ENCODE measurements at places on chromosomes 2 and 18.
A peak's percentile ranks its signal among the peaks of the same experiment; 100 is the strongest.

DNA sequence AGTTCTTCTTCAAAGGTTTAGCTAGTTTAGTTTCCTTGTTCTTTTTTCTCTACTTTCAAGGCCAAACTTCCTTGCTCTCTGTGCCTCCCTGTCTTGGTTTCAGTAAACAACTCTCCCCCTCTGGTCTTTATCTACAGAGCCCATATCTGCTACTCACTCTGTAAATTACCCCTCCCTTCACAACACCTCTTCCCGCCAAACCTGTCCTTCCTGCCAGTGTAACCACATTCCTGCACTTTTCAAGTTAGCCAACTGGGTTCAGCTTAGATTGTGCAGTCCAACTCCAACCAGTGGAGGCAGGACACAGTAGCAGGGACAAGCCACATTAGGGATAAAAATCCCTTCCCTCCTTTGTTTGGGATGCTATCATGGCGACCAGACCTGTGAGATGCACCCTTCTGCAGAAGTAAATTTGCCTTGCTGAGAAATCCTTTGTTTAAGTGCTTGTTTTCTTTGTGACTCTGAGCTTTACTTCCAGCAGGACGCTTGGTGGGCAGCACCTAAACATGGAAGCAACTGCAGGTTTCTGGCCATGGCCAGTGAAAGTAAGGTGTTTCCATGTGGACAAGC is 706.0 kb downstream of the KCNJ3 start:
- DNase-seq, result no peak

- peak; percentile 28 for DNase-seq
Observed at GRCh38 chr2:7094231-7094741, 177.1 kb downstream of the RNF144A start.

DNA sequence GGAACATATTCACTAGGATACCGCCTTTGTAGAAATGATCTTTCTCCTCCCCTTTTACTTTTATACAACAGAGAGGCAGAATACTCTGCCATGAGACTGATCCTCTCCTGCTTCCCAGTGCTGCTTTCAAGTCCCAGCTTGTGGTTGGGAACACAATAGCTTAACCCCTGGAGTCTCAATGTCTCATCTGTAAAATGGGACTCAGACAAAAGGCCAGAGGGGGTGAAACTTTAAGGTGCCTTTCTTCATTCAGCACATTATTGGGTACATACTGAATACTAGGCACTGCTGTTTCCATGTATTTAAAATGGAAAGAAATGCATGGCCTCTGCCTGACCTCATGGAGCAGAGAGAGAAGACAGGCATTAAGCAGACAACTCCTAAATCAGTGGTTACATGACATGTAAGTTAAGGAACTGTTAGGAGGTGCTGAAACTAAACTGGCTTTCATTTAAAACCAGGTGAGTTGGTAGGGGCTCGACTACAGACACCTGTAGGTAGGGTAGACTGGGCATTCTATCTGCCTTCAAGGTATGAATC is 53.8 kb downstream of the MAP4K4 start:
- DNase-seq, result no peak

DNA sequence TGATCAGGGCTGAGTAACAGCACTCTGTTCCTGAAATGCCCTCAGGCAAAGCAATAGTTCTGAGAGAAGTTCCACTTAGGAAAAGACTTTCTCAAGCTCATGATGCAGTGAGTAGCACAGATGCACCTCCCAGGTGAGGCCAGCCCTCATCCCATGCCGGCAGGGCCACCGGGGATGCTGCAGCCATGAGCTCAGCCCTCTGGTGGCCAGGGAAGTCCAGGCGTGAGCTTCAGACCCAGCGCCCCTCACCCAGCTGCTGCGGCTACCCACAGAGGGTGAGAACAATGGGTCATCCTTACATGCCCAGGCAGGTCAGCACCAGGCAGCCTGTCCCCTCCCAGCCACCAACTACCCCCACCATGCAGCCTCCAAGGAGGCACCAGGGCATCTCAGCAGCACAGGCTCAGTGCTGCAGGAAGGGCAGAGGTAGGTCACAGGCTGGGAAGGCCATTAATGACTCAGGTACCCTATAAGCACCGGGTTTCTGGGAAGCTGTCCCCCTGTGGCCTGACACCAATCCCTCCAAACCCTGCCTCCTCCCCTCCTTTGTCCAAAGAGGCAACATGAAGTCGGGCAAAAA is 50.6 kb downstream of the TTC32 start:
- DNase-seq, result peak; percentile 24

DNA sequence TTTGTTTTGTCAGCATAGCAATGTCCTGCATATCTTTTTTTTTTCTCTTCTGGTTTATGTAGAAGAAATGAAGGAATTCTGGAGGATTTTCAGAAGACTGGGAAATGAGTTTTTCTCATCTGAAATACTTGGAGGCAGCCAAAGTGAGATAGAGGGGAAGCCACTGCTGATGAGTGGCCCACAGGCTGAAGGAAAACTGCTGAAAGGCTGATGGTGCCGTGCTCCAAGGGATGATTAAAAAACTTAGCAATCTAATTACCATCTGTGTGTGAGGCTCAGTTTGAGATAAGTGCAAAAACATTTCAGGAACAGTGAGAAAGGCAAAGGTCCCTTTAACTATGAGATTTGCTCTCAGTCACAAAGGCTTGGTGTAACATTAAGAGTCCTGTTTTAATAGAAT is 98.5 kb downstream of the EVA1A start:
- no peak for DNase-seq

DNA sequence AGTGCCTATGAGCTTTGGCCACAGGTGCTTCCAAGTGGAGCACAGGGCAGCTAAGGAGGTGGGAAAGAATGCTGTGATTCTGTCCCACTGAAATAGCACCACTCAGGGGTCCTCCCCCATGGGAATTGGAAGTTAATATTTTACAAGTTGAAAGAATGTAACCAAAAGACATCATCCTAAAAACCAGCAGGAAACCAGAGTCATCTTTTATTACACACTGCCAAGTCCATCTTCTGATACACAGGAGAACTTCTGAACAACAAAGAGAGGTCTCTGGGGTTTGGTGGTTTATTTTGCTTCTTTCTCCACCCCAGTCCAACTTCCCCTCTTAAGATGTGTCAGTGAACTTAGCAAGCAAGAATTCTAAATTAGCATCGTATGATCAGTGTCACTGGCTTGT is 47.7 kb downstream of the COLEC12 start:
- no peak for DNase-seq

DNA sequence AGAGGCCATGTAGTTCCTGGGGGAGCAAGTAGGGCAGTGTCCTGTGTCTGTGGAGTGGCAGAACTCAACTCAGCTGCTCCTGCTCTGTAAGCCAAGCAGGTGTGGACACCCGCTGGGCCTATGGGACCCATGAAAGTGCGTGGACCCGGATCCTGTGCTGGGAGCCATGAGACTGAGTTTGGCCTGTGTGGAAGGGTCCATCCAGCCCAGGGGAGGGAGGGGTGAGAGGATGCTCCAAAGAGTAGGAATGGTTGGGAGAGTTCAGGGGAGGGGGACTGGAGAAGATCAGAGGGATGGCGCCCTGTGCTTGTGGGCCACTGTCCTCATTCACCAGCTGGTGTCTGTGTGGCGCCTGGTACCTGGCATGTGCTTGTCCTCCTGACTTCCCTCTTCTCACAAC is 226.4 kb upstream of the HS6ST1 start:
- DNase-seq, result no peak

DNA sequence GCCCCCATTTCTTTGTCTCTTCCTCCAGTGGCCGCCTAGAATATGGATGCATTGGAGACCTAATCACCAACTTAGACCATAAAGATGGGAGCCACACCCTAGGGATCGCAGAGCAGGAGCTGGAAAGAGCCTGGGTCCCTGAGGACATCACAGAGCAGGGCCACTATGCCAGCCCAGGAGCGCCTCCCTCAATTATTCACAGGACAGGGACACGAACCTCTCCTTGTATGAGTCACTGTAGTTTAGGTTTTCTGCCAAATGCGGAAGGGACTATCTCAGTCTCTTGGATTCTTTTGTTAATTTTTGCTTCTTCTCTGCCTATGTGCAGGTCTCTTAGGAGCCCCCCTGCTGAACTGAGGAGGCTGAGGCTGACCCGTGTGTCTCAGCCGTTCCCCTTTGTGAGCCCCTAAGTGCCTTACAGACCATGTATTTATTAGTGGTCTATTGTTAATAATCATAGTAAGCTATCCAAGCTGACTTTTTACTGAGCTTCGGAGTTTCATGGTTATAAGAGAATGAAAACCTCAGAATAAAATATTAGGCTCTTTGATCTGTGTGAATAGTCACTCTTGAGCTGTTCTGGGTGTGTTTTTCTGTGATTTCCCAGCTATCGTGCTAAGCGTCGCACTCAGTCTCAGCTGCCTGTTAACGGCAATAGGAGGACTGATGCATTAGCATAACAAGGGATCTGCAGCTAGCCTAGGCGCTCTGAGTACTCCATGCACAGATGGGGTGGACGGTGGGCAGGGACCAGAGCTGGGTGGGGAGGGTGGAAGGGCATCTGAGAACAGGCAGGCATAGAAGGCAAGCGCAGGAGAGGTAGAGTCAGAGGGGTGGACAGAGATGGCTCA is 12.7 kb upstream of the PTPN4 start:
- no peak for DNase-seq

DNA sequence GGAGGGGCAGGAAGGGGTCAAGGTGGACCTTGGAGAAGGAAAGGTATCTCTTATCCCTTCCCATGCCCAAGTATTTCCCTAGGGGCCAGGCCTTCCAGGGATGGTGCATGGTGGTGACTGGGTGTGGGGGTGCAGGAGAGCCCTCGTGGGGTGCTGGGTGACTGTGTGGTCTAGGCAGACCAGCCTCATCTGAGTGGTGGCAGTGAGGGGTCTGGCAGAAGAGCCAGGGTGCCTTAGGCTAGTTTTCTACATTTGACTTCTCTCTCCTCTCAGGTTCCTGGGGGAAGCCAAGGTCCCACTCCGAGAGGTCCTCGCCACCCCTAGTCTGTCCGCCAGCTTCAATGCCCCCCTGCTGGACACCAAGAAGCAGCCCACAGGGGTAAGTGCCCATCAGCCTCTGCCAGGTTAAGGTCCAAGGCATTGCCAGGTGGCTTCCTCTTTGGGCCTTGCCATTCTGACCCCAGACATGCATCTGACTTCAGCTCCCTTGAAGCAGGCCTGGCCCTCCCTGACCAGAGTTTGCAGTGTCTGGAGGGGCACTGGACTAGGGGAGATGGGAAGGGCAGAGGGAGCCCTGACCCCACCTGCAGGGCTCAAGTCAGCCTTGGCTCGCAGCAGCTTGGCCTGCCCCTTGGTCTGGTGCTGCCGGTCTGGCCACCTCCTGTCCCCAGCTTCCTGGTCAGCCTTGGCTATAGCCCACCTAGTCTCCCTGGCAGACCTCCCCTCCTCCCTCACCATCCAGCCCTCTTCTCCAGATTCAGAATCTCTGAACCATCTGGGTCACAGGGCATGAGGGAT is 49.8 kb downstream of the DYSF start:
- DNase-seq, result no peak

GRCh38 chr2:43340066-43340465 is 113.7 kb upstream of the ZFP36L2 start:
- no peak for DNase-seq

- DNase-seq, result no peak
Observed at GRCh38 chr2:47946593-47946992, 40.3 kb upstream of the FBXO11 start.

- DNase-seq, result no peak
Observed at GRCh38 chr2:170821531-170822289, 5.0 kb downstream of the GAD1 start.

DNA sequence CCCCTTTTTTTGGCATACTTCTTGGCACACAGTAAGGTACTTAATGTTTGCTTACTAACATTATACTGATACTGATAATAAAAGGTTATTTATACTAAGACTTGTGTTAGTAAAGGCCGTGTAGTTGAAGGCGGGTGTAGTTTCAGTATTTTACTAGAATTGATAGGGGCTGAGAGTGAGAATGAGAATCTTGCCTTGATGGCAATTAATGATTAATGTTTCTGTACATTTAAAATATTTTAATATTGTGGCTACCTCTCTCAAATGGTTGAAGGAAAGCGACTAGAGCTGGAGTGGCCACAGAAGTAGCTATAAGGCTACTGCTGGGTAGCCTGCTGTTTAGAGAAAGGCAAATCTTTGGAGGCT is 29.3 kb downstream of the PELI1 start:
- DNase-seq, result no peak

DNA sequence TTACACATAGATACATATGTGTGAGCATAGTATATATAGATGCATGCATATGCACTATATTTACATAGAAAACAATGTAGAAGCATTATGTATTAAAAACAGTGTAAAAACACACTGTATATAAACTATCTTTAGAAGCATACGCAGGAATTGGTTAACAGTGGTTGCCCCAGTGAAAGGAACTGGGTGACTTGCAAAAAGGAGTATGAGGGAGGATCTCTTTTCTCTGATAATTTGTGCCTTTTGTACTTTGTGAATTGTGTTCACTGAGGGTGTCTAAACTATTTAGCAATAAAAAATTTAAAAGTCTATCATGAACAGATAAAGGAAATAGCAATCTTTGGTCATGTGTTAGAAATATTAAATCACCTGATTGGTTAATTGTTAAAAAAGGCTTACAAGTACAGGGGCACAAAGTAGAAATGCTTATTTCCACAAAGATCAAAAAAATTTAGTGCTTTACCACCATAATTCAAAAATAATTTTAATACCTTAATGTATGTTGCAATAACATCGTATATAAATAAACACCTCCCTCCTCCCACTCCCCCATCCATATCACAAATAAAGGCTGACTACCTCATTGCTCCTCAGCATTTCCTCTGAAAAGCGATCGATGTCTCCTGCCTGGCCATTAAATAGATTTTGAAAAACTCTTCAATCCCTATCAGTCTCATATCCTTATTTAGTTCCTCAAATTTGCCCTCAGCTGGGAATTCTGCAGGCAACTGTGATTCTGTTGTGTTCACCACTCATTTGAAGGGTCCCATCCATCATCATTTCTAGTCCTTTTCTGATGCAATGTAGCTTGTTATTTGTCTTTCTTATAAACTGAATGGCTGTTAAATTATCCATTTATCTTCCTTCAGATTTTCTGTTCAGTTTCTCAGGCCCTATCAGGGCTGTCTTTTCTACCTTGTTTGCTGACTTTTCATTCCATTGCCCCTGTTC is 257.3 kb downstream of the AGPS start:
- no peak for DNase-seq

DNA sequence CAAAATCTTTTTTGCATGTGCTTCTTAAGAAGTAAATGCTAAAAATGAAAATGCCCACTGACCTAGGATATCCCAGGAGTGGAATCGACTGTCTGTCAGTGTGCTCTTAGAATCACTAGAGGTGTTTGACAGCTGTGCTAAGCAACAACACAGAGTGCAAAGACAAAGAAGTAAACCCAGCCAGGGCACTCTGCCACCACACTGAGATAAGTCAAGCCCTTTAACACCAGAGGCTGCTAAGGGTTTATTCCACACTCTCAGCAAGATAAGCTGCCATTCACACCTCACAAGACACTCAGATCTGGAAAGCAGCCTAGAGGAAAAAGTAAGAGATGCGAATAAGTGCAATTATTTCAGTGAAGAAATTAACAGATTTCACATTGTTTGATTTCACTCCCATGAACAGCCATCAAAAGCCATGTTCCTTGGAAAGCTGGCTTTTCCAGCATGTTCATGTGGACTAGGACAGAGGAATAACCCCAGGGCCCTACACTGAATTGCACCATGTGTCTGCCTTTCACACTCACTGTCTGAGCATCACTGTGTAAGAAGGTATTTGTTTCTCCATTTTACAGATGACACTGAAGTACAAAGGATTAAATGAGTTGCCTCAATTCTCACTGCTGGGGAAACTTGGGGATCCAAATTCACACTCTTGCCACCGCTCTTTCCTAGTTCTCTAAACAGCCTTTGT is 6.0 kb upstream of the BMP10 start:
- DNase-seq, result no peak

Measured in Calu3 (cell line).